ENCODE measurements at places on chromosomes 2 and 18.

GRCh38 chr2:55302241-55302640 is 33.2 kb upstream of the MTIF2 start:
- DNase-seq: no peak

- no peak for DNase-seq
These were observed 5.0 kb upstream of the MRPL19 start for GRCh38 chr2:75641587-75641986.

- no peak for DNase-seq
These were observed 99.1 kb downstream of the EDAR start for GRCh38 chr2:108889907-108890306.

- DNase-seq: no peak
These were observed 302.0 kb upstream of the RND3 start for GRCh38 chr2:150789376-150789905.

- DNase-seq: no peak
These were observed 845.3 kb upstream of the GCFC2 start for GRCh38 chr2:76556018-76556417.

DNA sequence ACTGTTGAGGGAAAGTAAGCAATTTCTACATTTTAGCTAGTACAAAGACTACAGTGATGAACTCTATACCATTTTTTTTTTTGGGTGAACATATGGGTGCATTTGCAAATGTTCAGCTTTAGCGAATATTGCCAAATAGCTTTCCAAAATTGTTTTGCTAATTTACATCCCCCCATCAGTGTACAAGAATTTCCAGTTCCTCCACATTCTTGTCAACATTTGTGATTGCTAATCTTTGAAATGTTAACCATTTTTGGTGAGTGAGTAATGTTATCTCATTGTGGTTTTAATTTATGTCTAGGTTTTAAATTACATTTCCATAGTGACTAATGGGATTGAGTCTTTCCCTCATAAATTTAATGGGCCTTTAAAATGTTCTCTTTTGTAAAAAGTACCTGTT is 16.4 kb upstream of the CNRIP1 start:
- DNase-seq: no peak

DNA sequence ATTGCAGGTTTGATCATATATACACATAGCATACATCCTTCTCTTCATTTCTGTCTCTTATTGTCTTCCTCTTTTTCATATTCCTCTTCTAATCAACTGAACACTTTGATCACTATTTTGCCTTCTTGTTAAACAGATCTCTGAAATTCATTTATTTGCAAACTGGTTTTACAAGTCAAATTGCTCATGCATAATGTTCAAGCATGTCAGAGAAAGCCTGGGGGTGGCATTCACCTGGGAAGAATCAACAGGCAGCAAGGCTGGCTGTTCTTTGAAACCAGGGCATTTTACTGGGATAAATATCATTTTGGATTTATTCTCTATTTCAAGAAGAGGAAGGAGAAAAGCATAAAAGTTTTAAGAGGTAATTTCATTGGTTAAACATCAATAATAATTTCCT is 66.9 kb upstream of the LRATD1 start:
- DNase-seq: no peak

GRCh38 chr2:238370823-238371372 is 50.6 kb downstream of the TRAF3IP1 start:
- peak; percentile 74 for DNase-seq

GRCh38 chr18:56747032-56747658 is 96.0 kb downstream of the WDR7 start:
- no peak for DNase-seq

GRCh38 chr2:96882906-96883305 is 13.0 kb upstream of the SEMA4C start:
- DNase-seq: no peak

DNA sequence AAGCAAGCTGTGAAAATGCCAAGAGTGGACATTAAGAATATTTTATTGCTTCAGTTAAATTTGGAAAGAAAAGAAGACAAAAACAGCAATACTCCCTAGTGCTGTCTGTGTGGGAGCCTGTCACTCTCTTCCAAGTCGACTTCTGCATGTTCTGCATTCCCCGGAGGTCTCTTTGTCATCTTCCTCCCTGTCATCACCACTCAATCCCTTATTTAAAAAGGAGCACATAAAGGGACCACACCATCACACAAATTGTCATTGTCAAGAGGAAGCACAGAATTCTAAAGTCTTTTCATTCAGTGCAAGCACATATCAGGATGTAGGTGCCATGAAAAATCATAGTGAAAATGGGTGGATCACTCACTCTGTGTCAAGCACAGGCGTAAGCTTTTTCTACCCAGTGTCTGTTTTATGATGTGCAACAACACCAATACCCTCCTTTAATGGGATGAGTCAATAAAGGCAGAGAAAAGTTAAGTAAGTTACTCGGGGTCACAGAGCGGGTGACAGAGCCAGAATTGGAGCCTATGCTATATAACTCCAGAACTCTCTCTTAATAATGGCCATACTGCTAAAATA is 222.4 kb upstream of the HNMT start:
- DNase-seq: no peak

DNA sequence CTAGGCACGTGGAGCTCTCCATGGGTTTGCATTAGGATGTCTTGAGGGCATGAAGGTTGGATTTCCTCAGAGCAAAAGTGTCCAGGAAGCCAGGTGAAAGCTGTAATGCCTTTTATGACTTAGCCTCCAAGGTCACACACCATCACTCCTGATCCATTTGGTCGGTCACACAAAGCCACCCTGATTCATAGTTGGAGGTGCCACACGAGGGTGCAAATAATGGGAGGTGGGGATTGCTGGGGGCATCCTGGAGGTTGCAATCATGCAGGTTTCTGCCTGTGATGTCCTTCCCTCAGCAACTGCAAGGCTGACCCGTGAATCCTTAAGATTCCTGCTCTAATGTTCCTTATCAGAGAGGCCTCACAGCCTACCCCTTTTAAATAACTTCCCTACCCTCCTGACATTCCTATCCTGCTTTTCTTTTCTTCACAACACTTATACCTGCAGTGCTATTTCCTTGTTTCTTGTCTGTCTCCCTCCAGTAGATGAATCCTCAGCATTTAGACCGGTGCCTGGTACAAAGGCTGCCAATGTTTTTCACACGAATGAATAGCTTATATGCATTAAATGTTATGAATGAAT is 97.1 kb downstream of the LIPG start:
- DNase-seq: peak; percentile 50

DNA sequence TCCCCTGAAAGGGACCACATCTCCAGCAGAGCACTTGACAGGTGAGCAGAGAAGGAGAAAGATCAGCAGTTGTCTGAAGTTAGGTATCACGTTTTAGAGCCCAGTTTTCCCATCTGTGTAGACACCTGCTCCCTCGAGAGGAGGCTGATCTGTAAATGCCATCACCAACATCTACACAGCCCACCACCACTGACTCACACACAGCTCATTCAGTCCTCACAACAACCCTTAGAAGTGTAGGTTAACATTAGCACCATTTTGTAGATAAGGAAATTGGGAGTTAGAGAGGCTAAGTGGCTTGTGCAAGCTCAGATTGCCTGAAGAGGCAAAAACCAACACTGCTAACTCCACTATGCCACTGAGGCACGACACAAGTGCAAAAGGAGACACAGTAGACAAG is 37.2 kb upstream of the STAT1 start:
- DNase-seq: no peak

- DNase-seq: no peak
These were observed 7.6 kb upstream of the GAREM1 start for GRCh38 chr18:32478317-32478716.

DNA sequence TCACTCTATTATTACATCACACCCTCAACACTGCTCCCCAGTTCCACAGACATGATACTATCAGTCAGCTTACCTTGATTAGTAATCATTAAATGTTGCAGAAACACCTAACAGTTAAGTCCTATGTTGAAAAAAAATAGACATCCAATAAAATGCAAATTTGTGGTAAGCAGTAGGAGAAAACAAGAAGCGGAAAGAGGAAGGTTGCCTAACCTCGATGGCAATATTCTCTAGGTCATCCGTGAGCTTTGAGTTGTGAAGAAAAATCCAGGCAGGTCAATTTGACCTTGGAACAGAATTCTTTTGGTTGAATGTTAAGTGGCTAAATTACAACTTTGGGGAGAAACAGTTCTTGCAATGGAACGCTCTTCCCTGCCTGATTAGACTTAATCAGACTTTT is 264.4 kb downstream of the AFF3 start:
- no peak for DNase-seq

Data from GM23338 (cell line).